ENCODE measurements at places on chromosomes 12 and 14.

DNA sequence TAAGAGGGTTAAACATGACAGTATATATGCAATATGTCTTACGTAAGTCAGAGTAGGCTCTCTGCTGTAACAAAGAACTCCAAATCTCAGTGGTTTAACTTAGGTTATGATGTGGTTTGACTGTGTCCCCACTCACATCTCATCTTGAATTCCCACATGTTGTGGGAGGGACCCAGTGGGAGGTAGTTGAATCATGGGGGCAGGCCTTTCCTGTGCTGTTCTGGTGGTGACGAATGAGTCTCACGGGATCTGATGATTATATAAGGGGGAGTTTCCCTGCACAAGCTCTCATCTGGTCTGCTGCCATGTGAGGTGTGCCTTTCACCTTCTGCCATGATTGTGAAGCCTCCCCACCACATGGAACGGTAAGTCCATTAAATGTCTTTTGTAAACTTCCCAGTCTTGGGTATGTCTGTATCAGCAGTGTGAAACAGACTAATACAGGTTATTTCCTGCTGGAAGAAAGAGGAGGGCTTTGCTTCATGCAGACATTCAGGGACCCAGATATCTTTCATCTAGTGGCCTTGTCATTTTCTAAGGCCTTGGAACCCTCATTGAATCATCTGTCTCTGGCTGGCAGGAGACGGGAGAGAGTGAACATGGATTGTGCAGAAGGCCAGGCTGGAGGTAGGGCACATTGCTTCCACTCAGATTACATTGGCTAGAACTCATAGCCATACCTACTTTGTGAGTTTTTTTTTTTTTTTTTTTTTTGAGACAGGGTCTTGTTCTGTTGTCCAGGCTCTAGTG lies 96.1 kb downstream of the CRADD start:
- DNase-seq = no peak

DNA sequence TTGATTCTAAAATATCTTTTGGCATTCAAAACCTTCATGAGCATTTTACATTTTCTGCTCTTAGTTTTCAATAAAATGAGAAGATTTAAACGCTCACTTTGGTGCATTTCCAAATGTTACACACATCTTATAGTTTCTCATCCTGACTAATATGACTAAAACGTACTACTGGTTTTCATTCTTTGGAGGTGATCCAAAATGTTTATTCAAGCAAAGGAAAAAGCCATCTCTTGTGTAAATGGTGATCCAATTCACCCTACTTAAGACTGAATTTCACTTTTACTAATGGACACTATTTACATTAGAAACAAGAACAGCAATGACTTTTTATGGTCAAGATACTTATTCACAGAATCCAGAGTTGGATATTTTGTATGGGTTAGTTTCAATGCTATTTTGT lies 86.6 kb downstream of the KITLG start:
- no peak for DNase-seq

DNA sequence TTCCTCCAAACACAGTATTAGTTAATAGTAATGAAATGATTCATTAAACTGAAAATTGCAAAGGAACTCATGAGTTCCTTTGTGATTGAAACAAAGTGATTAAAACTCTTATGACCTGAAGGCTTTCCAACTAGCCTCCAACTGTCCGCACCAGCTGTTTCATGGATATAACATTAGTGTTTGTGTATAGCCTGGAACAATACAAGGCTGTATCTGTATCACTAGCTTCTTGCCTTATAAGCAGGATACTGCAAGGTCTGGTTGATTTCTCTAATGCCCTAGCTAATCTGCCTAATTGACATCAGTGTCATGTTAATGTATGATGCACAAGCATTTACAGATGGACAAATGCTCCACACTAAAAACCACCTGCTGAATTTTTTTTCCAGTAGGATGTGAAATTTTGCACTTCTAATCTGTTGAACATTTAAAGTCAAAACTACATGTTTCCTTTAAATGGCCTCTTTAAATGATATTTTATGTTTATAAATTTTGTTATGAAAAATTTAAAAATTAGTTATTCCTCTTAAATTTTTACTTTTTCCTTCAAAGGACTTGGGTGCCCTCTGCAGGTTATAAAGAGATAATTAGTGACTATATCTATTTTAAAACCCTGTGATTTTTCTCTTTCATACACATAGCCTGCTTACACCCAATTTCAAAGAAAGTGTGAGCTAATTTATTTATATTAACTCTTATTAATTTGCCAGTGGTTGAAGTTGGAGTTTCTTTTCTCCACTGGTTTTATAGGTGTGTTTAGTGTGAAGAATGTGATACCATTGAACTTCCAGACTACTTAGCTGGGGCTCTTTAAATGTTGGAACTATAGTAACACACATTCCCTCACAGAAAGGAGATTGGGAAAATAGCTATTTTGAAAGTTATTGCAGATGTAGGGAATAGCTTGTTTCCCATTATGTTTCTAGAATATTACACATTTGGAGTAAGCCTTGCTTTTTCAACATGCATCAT lies 25.4 kb downstream of the AP5M1 start:
- no peak for DNase-seq

DNA sequence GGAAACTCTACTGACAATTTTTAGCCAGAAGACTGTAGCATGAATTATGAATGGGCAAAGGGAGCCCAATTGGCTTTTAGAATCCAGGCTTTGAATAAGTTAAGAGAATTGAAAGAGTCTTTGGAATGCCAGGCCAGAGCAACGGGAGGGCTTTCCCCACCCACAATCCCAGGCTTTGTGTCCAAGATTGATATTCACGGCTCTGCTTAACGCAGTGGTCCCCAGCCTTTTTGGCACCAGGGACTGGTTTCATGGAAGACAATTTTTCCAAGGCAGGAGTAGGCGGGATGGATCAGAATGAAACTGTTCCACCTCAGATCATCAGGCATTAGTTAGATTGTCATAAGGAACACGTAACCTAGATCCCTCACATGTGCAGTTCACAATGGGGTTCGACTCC lies 79.6 kb downstream of the EPS8 start:
- DNase-seq = no peak

DNA sequence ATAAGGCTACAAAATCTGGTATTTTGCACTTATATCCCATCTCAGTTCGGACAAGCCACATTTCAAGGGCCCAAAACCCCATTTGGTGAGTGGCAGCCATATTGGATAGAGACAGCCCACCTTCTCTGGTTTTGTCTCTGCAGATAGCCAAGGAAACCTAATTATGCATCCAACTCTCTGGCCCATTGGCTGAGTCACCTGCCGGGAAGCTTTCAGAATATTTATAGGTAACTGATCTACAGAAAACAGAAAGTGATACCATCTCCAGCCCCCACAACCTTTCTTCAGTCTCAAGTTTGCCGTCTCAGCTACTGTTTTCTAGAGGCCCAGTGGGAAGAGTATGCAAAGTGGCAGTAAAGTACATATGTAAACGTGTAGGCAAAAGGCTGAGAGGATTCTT lies 33.7 kb upstream of the PPP1CC start:
- DNase-seq = peak; percentile 30

DNA sequence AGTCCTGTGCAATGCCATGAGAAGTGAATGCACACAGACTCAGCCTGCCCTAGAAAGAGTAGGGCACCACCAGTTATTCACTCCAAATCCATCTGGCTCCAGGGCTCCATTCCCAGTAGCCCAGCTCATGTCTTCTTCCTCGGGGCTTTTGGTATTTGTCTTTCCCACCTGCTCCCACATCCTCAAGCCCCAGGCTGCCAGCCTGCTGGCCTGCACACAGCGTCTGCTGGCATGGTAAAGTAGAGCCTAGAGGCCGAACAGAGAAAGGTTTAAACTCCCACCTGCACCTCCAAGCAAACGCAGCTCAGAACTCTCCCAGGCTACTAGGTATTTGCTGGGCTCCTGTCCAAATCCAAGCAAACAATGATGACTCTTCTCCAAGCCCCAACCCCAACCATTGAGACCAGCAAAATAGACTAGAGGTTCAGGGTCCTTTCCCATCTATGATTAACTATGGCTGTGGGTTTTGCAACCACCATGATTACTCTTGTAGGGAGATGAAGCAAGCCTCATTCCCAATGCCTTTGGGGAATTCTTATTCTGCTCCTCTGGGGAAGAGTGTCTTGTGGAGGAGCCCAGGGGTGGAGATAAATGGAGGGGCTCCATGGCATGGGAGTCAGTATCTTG lies 5.2 kb upstream of the VDR start:
- DNase-seq = no peak

- DNase-seq = no peak
Measured at GRCh38 chr12:56951582-56952339, 5.6 kb downstream of the RDH16 start.

GRCh38 chr12:103301642-103302591 lies 193.9 kb downstream of the C12orf42 start:
- no peak for DNase-seq

GRCh38 chr12:46786774-46787173 lies 39.0 kb downstream of the SLC38A4 start:
- no peak for DNase-seq

- DNase-seq = no peak
Measured at GRCh38 chr12:124765581-124766489, 97.8 kb downstream of the SCARB1 start.

- DNase-seq = no peak
Measured at GRCh38 chr12:52432559-52433207, 1.5 kb downstream of the KRT75 start.

- DNase-seq = no peak
Measured at GRCh38 chr14:63262446-63262845, 56.3 kb downstream of the GPHB5 start.

DNA sequence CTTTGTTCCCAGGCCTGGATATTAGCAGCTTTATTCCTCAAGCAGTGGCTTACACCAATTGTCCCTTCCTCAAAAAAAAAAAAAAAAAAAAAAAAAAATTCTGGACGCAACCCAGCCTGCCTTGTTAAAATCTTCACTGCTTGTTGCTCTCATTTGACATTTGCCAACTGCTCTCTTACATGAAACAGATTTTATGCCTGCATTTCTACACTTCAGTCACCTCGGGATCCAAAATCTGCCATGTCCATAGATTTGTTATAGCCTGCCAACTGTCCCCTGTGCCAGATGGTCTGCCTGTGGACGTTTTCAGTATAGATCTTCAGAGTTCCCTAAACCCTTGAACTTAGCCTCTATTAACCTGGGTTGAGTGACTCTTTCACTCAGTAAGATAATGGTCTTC lies 651.5 kb downstream of the FSCB start:
- no peak for DNase-seq

GRCh38 chr12:67649570-67650387 lies 1.2 kb downstream of the DYRK2 start:
- peak; percentile 14 for DNase-seq

- DNase-seq = no peak
Measured at GRCh38 chr12:33994857-33995808, 27.2 kb upstream of the ALG10 start.

DNA sequence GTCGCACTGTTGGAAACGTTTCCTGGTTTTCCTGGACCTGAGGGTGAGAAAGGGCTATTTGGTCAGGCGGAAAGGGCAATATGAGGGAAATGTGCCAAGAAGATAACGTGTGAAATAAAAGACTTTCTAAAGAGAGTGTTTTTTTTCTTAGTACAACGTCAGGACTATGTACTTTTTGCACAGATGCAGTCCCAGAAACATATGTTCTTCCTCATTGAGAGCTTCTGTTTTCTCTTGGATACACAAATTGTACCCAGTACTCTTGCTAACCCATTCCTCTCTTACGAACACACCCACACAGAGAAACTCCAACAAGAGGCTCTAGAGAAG lies 669 bp upstream of the PKP2 start:
- no peak for DNase-seq

DNA sequence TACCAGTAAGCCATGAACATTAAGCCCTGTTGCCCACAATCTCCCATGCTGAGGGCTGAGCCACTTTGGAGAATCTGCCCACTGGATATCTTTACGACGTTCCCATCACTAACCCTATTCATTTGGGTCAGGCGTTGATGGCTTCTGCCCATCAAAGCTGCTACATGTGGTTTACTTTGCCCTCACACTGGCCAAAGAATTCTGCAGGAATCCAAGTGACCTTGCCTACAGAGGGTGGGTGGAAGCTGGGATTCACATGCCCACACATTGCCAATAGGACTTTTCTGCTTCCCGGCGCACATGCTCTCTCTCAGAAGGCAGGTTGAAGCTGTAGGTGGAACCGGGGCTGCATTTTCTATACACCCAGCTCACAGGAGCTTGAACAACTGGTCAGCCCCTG lies 28.3 kb downstream of the OAS2 start:
- DNase-seq = no peak

GRCh38 chr12:12238605-12239004 lies 28.2 kb downstream of the LRP6 start:
- DNase-seq = no peak

Measured in activated T-helper 1 cell treated with anti-CD3 and anti-CD28 coated beads, Interleukin-2, amount 50 U/mL, for 16 hours (primary cell).